CD4-positive, alpha-beta T cell treated with Interleukin-15 for 1 hour (primary cell): ENCODE measurements at places on chromosomes 1 and 21.

DNA sequence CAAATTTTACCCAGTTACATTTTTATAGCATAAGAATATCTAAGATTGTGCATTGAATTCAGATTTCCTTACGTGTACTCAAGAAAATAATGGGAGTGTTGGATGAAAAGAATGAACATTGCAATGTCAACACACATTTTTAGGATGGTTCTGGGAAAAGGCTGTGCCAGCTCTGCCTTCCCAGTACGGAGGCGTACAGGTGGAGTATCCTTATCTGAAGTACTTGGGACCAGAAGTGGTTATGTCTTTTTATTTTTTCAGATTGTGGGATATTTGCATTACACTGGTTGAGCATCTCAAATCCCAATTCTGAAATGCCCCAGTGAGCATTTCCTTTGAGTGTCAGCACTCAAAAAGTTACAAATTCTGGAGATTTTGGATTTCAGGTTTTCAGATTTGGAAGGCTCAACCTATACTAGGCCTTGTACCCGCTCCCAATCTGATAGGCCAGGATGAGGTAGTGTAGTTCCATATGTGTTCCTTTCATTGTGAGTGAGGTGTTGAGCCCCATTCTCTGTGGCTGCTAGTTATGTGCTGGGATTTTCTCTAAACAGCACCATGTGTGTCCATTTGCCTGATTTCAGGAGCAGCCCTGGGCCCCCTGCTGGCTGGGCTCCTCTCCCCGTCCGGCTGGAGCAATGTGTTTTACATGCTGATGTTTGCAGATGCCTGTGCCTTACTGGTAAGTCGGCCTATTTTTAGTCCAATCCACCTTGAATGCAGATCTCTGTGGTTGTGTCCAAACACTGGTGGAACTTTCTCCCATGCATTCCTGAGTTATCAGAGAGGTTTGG, 60.8 kb downstream of the SLC37A1 start:
- no peak for DNase-seq

GRCh38 chr1:52348704-52349300, 17.2 kb downstream of the CC2D1B start:
- DNase-seq: no peak

GRCh38 chr1:119884711-119885110, 11.6 kb downstream of the ADAM30 start:
- DNase-seq: no peak

DNA sequence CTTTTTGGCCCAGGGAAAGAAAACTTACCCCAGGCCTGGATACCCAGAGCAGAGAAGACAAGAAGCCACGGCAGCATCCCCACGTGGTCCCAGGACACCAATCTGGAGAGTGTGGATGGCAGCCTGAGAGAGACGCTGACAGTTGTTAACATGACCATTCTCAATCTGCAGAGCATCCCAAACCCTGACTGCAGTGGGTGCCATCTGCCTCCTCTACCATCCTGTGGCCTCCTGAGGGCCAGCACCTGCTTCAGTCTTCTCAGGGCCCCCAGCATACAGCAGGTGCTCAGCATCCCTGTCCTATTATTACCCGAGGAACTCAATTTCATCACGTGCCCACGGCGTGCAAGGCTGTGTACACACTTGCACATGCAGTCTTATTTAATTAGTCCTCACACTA, 785 bp downstream of the PGLYRP4 start:
- DNase-seq: no peak

- no peak for DNase-seq
Measured at GRCh38 chr21:43278359-43278758, 109.6 kb downstream of the CRYAA start.

- DNase-seq: no peak
Measured at GRCh38 chr1:228169345-228169744, 3.7 kb downstream of the IBA57 start.

DNA sequence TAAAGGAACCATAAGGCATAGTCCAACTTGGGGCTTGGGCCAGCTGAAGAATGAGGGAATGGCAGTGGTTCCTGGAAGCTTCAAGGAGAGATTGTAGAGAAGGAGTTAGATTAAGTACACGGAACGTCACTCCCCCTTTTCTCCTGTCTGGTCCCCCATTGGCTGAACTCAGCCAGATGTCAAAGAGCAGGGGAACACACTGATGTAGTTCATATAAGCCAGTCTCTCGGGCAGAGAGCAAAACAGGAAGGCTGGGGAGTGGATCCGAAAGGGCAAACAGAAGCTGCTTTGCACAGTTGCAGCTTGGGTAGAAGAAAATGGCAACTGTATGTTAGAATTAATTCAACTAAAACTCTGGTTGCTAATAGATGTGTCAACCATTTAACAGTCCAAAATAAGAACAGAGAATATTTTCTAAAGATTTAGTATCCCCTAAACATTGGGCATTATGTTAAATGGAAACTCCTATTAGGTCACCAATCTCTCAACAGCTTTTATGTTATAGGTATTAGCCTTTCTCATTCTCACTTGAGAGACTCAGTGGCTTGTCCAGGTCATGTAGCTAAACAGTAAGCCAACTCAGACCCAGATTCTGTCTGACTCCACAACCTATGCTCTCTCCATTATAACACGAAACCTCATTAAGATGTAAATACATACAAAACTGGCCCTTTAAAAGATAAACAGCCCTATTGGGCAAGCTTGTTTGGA, 600.7 kb upstream of the USP24 start:
- no peak for DNase-seq

DNA sequence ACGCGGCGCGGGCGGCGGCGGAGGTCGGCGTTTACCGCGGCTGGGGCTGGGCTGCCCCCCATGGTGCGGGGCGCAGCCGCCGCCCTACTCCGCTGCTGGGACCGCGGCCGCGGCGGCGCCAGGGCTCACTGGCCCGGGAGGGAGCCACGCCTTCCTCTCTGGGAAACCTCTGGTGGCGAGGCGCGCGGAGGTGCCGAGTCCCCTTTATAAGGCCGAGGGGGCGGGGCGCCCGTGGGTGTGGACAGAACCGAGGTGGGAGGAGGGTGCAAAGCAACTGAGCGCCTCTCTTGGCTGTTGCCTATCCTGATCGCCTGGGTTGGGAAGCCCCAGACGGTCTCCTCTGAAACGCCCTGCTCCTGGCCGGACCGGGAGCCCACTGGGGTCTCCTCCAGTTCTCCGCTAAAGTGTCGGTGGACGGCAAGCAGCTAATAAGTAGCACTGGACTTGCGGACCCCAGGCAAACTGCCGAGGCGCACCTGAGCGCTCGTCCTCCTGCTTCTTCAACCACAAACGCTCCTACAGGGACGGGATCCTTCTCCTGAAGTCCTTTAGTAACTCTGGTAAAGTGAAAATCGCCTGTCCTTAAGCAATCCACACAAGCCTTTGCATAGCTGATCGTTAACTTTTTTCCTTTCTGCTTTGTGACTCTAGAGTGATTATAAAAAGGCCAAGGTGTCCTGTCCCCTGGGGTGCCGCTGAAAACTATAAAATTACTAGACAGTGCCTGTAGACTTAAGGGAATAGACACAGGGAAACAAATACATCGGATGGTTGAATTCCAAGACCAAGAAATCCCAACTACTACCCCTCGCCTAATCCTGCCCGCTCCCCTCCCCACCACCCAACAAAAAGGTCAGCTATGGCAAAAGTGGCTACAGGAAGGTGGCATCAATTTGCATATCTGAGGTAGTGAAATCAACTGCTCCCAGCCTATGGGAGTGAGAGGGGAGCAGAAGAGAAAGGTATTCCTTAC, at the start of gene PTGER3:
PTGER3 (minus strand) TSS at position 182 of the 973 bp plus-strand sequence. CDS start 239 bp downstream, outside the sequence.
- peak; percentile 32 for DNase-seq

GRCh38 chr1:43073490-43074230, 98.4 kb downstream of the EBNA1BP2 start:
- peak; percentile 75 for DNase-seq

- DNase-seq: no peak
Measured at GRCh38 chr1:53066488-53066887, 4.5 kb downstream of the PODN start.

DNA sequence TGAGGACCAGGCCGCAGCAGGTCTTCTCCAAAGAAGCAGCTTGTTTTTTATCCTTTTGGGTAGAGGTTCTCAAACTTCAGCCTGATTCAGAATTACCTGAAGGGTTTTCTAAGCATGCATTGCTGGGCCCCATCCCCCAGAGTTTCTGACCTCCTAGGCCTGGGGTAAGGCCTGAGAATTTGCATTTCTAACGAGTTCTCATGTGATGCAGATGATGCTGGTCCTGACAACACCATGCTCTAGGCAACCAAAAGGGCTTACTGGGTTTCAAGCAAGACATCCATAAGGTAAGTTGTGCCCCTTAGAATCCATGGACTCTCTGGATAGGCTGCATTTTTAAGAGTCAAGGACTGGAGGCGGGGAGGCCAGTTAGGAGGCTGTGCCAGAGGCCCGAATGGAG, 295.1 kb downstream of the HHIPL2 start:
- DNase-seq: no peak

DNA sequence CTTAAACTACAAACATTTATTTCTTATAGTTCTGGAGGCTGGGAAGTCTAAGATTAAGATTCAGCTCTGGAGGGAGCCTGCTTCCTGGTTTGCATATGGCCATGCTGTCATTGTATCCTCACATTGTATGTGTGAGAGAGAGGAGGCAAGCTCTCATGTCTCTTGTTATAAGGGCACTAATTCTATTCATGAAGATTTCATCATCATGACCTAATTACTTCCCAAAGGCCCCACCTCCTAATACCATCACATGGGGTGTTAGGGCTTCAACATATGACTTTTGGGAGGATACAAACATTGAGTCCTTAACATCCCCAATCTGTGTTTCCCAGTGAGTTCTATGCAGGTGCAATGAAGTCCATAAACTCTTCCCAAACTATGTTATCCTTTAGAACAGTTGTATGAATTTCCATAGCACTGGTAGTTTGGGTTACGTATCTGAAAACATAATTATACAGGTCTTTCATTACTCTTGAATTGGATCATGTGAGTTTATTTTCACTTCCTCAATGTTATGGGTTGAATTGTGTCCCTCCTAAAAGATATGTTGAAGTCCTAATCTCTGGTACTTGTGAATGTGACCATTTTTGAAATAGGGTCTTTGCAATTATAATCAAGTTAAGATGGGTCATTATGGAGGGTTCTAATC, 124.2 kb downstream of the RUNX1 start:
- DNase-seq: no peak
